ENCODE measurements at places on chromosomes 2 and 18.
A peak's percentile ranks its signal among the peaks of the same experiment; 100 is the strongest.

GRCh38 chr18:33585431-33585775 is 7.4 kb downstream of the ASXL3 start:
- no peak for DNase-seq

DNA sequence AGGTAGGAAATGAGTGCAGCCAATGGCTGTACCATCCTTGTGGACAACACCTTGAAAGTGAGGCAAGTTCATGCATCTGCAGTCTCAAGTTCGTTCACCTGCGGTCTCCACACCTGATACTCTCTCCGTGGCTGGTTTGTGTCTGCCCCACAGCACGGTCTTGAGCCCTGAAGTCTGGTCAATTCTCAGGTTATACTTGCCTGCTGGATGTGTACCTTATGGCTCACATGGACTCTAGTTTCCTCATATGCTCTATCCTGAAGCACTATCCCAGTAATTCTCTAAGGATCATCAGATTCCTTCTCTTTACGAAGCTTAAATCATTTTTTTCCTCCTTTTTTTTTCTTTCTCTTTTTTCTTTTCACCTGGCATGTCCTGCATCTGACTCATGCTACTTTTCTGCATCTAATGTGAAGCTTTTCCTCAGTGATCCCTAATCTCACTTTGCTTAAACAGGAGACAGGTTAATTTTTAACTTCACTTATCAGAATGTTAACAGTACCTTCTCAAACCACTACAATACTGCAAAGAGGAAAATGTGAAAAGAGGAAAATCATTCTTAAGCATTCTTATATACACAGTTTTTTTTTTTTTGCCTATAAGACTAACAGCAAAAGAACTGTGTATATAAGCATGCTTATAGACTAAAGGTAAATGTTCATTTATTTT is 511.2 kb downstream of the SOX11 start:
- no peak for DNase-seq

- DNase-seq, result no peak
These were observed 268.2 kb upstream of the TCF4 start for GRCh38 chr18:55856229-55856628.

GRCh38 chr2:224008702-224009261 is 30.3 kb downstream of the SERPINE2 start:
- no peak for DNase-seq

DNA sequence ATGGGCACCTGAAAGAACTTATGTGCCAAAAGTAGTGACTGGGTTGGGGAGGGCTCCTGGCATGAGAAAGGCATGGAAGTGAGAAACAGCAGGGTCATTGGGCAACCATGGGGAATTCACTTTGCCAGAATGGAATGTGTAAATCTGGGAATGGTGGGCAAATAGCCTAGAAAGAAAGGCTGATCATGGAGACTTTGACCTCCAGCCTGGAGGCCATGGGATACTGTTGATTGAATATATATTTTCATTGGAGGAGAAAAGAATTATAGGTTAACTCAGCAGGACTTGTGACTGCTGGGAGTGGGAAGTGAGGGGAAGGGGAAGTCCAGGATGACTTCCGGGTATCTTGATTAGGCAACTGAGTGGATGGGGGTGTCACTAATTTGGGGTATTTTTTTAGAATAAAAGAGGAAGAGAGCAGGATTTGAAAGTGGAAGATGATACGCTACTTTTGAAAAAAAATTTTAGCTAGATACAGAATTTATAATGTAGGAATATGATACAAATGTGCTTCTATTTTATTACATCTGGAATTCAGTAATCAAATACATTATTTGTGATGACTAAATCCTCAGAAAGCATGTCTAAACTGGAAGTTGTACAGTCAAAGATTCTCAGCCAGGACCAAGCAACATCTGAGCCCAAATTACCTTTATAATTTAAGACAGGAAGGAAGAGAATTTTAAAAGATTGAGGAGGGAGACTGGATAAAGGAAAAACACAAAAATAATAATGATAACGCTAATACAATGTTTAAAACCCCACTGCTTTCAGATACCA is 116.2 kb downstream of the GATA6 start:
- no peak for DNase-seq

DNA sequence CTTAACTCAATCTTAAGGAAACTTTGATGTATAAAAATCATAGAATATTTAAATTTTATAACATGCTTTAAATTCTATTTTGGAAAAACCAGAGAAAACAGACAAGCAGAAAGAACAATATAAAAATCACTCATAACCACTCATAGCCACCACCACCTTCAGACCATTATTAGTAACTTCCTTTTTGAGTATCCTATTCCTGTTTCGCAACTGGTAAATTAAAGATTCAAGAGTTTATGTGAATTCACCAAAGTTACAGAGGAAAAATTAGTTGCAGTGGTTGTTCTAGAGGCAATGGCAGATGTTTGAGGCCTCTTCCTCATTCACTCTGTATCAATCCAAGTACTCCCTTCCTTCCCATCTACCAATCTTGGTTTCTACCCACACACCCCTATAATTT is 49.3 kb upstream of the PROKR1 start:
- no peak for DNase-seq

DNA sequence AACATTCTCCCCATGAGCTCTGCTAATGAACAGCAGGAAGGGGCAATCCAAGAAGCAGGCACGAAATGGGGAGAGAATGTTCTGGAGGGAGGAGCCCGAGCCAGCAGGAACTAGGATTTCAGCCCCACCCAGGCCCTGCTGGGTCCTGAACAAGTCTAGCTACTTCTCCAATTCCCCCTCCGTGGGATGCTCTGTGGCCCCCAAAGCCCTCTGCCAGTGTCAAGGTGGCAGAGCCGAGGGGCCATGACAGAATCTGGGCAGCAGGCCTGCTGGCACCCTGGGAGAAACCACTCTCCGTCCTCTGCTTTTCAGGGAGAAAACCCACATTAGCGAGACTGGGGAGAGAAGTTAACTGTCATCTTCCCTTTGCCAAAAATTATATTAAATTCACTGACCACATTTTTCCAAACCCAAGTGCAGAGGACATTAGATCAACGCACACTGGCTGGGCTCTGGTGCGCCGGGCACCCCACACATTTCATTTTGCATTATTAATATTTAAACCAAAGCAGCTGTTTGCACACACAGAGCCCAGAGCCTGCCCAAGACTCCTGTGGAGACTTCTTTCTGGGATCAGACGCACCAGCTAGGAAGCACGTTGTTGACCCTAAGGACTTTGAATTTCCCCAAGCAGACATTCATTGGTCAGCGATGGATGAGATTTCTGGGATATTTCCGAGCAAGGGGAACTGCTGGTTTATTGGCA is 80.2 kb upstream of the PKDCC start:
- no peak for DNase-seq

DNA sequence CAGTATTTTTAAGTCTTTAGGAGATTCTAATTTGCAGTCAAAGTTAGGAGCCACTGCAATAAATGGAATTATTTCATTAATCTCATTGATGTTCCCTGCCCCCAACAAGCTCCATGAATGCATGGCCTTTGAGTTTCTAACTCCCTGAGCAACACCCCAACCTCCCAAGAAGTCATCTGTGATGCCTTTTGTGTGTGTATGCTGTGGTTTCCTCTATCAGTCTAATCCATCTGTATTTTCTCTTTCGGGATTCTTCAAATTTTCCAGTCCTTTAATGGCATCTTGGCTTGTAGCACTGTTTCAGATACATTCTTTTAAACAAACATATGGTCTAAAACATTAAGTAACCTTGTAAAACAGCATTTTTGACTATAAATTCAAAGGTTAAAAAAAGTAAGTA is 16.8 kb downstream of the SERPINB10 start:
- DNase-seq, result no peak

DNA sequence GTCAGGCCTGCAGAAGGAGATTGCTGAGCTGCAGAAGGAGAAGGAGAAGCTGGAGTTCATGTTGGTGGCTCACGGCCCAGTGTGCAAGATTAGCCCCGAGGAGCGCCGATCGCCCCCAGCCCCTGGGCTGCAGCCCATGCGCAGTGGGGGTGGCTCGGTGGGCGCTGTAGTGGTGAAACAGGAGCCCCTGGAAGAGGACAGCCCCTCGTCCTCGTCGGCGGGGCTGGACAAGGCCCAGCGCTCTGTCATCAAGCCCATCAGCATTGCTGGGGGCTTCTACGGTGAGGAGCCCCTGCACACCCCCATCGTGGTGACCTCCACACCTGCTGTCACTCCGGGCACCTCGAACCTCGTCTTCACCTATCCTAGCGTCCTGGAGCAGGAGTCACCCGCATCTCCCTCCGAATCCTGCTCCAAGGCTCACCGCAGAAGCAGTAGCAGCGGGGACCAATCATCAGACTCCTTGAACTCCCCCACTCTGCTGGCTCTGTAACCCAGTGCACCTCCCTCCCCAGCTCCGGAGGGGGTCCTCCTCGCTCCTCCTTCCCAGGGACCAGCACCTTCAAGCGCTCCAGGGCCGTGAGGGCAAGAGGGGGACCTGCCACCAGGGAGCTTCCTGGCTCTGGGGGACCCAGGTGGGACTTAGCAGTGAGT is 19.4 kb downstream of the FOSL2 start:
- no peak for DNase-seq

GRCh38 chr2:53021292-53021691 is 746.3 kb upstream of the CHAC2 start:
- no peak for DNase-seq

DNA sequence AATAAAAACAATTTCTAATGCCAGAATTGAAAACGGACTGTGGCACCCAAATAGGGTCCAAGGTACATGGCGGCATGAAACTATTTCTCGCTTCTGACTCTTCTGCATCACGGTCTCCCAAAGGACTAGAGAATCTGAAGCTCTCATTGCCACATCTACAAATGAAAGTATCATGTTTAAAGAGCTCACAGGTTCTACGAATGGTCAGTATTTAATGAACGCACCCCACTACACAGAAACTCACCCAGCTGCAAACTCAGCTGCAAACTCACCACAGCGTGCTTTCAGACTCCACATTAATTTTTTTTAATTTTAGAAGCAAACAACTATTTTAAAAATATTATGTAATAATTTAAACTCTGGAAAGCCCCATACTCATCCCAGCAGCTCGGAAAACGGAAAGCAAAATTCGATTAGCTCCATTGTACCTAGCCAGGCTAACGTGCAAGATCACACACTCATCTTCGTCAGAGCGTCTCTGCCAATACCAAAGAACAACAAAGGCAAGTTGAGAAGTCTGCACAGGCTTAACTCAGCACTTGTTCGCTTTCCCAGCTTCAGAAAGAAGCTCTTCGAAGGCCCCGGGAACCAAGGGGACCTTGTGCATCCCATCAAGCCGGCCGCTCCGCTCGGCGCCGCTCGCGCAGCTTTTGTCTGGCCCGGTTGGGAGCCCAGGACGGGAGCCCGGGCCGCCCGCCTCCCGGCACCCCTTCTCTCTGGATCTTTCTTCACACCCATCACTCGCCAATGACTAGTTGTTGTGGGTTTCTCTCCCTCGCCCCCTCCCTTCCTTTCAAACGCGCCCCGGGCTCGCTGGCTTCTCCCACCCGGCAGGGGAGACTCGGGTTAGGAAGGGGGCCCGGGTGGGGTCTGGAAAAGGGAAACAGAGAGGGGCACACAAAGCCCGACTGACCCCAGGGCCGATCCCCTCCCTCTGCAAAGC is 785 bp downstream of the CLASP1 start:
- DNase-seq, result peak; percentile 29

GRCh38 chr2:165835363-165835762 is 41.3 kb upstream of the GALNT3 start:
- DNase-seq, result no peak

GRCh38 chr18:38644875-38645641 is 1079.5 kb upstream of the CELF4 start:
- no peak for DNase-seq

DNA sequence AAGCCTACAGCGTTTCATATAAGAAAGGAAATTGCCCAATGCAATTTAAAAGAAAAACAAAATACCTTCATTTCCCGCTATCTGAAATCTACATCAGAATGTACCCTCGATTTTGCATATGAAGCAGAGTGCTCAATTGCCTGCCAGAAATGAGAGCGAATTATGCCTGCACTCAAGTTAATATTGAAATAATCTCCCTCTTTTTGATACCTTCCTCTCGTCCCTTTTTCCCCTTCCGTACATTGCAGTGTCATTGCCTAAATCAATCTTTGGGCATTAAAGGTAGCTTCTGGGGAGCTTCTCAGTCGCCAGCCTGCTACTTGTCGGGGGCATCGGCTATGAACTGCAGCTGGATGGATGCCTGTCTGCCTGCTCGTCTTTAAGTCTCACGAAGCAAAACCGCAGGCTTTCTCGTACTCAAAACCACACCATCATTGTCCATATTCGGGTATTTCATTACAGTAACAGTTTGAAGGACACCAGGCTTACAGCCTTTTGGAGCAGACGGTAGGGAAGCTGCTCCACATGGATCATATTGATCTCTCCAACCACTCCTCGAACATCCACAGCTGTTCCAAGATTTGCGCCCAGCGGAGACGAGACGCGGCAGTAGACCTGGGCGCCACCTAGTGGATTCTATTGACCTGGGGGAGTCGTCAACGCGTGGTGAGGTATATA is 64.0 kb upstream of the HNRNPA3 start:
- peak; percentile 63 for DNase-seq

GRCh38 chr2:8058652-8059051 is 623.2 kb upstream of the ID2 start:
- DNase-seq, result no peak

GRCh38 chr18:77876319-77876865 is 626.7 kb downstream of the GALR1 start:
- DNase-seq, result no peak

DNA sequence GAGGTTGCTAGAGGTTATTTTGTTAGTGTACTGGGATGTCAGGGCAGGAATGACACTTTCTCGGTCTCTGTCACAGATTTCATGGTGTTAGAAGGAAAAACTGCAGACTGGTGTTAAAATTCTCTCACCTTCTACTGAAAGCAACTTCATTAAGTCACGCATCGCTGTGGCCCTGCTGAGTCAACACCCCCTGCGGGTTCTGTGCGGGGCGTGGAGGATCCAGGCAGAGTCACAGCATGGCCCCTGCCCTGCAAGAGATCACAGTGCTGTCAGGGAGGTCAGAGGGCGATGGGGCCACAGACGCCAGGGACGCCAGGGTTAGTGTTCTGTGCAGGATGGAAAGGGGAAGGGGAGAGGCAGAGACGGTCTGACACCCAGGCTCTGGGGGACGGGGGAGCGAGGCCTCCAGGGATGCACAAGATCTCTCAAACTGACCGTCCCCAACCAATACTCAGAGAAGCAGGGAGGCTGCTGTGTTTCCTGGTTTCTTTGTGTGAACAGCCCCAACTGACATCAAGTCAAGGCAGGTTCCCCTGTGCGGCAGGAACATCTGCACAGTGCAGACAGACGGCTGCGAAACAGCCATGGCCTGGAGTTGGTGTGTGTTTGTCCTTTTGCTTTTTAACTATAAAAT is 354.9 kb upstream of the SALL3 start:
- no peak for DNase-seq

- no peak for DNase-seq
These were observed 1279.0 kb upstream of the LRRTM1 start for GRCh38 chr2:81583311-81584108.

- no peak for DNase-seq
These were observed 119.1 kb upstream of the SCN1A start for GRCh38 chr2:166246901-166247300.

GRCh38 chr2:5203134-5203755 is 488.9 kb upstream of the SOX11 start:
- DNase-seq, result peak; percentile 48

DNA sequence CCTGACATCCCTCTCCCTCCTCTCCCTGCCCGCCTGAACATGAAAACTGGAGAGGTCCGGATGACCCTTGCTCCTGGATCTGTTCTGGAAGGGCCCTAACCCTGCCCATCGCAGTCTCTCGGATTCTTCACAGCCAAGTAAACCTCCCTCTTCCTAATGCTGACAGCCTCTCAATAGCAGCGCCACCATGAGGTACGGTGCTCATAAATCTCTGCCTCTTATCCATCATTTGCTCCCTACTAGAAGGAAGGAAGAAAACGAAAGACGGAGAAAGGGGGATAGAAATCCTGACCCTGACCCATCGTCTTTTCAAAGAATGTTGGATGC is 257.9 kb downstream of the BCL11A start:
- no peak for DNase-seq

Measured in SHP77 (cell line).